Anterior cingulate cortex (tissue), 58 donors: ENCODE measurements at places on chromosomes 1 and 21.
A peak's percentile ranks its signal among the peaks of the same experiment; 100 is the strongest.

GRCh38 chr1:54099061-54099610, 45.7 kb downstream of the TCEANC2 start:
- DNase-seq: no peak

- peak; percentile 4 for DNase-seq
Measured at GRCh38 chr1:166379447-166379846, 212.6 kb upstream of the FAM78B start.

GRCh38 chr1:30250338-30250983, 472.9 kb downstream of the MATN1 start:
- no peak for DNase-seq

- no peak for DNase-seq
Measured at GRCh38 chr1:229892515-229893117, 174.4 kb upstream of the GALNT2 start.

- no peak for DNase-seq
Measured at GRCh38 chr21:29789393-29789792, 150.4 kb downstream of the GRIK1 start.

GRCh38 chr1:32538887-32539583, at the start of gene ZBTB8A:
Gene ZBTB8A (plus strand): TSS chr1:32539427. CDS start chr1:32592932, 53,505 bp downstream.
- DNase-seq: no peak

DNA sequence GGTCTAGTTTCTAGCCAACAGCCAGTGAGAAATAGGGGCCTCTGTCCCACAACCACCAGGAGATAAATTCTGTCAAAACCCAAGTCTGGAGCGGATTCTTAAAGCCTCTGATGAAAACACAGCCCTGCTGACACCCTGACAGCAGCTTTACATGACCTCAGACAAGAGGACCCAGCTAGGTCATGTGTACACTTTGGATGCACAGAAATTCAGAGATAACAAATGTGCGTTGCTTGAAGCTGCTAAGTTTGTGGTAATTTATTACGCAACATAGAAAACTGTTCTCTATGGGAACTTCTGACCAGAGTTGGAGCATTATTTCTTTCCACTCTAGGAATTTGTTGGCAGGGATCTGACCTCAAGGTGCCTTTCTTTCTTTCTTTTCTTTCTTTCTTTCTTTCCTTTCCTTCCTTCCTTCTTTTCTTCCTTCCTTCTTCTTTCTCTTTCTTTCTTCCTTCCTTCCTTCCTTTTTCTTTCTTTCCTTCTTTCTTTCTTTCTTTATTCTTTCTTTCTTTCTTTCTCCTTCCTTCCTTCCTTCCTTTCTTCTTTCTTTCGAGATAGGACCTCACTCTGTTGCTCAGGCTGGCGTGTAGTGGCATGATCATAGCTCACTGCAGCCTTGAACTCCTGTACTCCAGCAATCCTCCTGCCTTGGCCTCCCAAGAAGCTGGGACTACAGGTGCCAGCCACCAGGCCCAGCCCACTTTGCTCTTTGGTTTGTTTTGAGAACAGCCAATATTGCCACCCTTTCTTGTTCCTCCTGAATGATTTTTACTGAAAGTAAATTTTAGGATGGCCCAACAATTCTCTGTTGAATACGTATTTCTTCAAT, 14.9 kb upstream of the HMGCS2 start:
- no peak for DNase-seq

- no peak for DNase-seq
Measured at GRCh38 chr1:28295936-28296335, 32.9 kb upstream of the MED18 start.

GRCh38 chr1:186191511-186191910, 183.5 kb downstream of the TPR start:
- no peak for DNase-seq

- no peak for DNase-seq
Measured at GRCh38 chr1:187146388-187146787, 317.6 kb downstream of the PLA2G4A start.

DNA sequence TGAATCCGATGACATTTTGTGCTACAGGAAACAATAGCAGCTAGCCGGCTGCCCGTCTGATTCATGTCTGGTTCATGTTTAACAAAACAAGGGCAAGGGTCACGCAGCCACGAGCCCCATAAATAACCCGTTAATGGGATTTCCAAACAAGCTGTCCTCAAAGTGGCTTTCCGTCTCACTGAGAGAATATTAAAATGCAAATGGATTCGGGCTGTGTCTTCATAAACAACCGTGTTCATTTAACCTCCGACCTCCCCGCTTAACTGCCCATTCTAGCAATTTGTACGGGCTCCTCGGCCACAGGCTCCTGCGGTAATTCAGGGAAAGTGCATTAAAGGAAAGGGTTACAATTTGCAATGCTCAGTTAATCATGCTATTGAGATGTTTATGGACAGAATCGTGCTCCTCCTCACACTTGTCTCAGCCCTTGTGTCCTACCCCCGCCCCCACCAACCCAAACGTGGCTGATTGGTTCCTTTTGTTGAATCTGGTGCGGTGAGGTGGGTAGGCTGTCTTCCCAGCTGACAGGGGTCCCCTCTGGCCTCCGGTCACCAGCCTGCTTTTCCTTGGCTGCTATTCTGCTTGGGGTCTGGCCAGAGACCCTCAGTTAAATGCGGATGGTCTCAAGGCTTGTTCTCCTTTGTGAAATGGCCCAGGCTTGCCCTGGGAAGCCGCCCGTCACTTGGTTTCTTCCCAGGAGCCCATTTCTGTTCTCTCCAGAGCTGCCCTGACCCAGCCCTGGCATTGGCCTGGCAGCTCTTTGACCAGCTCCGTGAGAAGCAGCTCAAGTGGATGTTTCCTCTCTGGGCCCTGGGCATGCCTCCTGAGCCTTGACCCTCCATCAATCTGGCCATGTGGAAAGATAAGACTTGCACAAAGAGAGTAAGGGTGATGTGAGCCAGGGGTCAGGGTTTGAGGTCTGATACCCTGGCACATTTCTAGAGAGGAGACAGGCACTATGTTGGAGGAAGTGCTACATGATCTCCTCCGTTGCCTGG, 200.7 kb upstream of the POU3F1 start:
- DNase-seq: no peak

- no peak for DNase-seq
Measured at GRCh38 chr21:21366277-21366676, 368.1 kb downstream of the NCAM2 start.

GRCh38 chr1:221892301-221892830, 150.5 kb upstream of the DUSP10 start:
- no peak for DNase-seq

GRCh38 chr1:22545141-22545540, 18.1 kb upstream of the EPHA8 start:
- no peak for DNase-seq

GRCh38 chr1:198637916-198638437, 863 bp upstream of the PTPRC start:
- DNase-seq: no peak

- DNase-seq: no peak
Measured at GRCh38 chr1:40984066-40984465, 4.6 kb downstream of the CTPS1 start.

GRCh38 chr21:40516335-40516734, 330.6 kb downstream of the DSCAM start:
- DNase-seq: no peak

- no peak for DNase-seq
Measured at GRCh38 chr1:54274881-54275280, 74.9 kb downstream of the MRPL37 start.

DNA sequence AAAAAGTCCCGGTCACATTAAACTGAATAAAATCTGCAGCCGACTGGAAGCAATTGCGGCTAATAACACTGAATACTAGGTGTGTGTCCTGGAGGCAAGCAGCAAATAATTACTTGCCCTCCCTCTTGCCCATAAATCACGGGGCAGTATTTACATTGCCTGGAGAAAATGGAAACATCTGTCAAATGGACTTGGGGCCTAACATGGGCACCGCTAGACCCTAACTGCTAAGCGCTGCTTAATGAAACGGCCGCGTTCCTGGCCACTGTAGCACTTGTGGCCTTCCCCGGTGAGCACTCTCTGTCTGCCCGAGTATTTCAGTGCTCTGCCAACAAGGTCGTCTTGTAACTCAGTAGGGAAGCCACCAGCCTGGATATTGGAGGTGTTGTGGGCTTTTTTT, 23.9 kb upstream of the KNCN start:
- DNase-seq: no peak

GRCh38 chr1:180235502-180236239, 5.6 kb downstream of the LHX4 start:
- DNase-seq: no peak

DNA sequence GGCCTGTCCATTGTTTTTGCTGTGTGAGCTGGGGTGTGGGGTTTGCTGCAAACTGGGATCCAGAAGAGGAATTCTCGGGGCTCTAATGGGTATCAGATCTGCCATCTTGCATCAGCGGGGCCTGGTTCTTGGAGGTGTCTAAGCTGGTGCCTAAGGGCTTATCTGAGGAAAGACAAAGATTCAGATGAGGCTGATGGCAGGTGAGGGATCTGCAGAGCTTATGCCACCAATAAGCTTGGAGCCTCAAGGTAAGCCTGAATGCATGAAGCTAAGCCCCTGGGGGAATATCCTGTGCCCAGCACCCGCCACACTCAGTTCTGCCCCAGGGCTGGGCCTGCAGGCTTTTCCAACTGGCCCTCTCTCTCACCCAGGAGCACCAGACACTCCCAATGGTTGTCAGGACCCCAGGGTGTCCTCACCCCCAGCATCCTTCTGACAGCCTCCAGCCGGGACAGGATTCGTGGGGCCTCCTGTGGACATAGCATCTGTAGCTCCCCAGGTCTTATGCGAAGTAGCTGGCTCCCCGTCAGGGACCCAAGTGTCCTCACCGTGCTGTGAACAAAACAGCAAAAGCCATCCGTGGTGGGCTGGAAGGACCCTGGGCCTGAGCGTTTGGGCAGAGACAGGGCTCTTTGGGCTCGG, 9.5 kb upstream of the GSTM3 start:
- no peak for DNase-seq

DNA sequence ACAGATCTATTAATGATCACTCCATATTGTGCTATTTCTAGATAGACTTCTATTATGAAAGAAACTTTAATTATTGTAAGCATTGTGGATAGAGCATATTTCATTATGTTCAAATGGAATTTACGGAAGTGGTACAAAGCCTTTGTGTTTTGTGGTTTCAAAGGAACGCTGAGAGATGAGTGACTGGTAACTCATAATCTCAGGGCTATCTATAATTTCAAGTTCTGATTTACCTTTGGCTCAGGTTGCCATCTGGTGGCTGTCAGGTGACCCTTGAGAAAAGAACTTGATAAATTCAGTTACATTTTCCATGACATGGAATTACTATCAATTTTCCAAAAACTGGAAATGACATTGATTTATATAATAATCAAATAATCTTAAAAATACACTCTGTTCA, 12.2 kb downstream of the NTNG1 start:
- no peak for DNase-seq

DNA sequence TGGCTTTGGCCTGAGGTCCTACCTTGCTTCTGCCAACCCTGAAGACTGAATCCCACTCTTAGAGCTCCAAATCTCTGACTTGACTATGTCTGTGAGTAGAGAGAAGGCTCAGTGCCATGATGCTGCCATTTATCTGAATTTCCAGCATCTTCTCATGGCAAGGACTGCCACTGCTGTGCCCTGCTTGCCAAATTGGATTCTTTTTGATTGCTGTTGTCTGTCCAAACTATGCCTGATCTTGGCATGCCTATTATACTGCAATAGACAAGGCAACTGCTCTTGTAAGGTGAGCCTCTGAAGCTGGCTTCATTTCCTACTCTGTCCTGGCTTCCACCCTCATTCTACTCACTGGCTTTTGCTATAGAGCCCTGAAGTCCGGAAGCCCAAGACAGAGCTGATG, 210.2 kb downstream of the SLC44A5 start:
- no peak for DNase-seq

- no peak for DNase-seq
Measured at GRCh38 chr1:183025782-183026774, 2.9 kb downstream of the LAMC1 start.

DNA sequence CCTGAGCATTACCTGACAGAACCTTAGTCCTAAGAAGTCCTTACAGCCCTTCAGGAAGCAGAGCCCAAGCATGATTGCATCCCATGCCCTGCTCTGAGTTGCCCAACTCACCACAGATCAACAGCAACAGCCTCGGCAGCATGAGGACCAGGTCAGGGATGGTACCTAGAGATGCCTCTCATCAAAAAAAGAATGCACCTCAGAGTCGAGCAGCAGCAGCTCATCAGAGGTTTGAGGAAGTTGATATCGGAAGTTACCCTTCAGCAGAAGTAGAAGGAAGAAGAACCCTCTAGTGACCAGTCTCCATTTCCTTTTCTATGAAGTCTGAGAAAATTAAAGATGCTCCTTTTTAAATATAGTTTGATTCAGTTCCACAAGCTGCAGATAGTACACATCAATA, at the start of gene FCRL1:
Gene FCRL1, minus strand, starts transcription at position 225 of the 400 bp plus-strand sequence. Its CDS starts 83 bp downstream, at position 142.
- no peak for DNase-seq

- no peak for DNase-seq
Measured at GRCh38 chr1:58251430-58252073, 295.0 kb downstream of the OMA1 start.

DNA sequence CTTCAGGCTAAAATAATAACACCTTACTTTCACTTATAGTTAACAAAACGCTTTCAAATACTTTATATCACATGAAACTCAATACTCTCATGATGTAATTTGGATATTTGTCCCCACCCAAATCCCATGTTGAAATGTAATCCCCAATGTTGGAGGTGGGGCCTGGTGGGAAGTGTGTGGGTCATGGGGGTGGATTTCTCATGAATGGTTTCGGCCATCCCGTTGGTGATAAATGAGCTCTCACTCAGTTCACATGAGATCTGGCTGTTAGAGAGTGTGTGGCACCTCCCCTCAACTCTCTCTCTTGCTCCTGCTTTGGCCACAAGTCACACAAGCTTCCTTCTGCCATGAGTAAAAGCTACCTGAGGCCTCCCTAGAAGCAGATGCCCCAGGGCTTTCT, 22.5 kb upstream of the PTGFRN start:
- no peak for DNase-seq

GRCh38 chr1:231424950-231425805, 3.1 kb upstream of the EGLN1 start:
- no peak for DNase-seq

- DNase-seq: no peak
Measured at GRCh38 chr1:191176131-191176530, 698.5 kb upstream of the BRINP3 start.

DNA sequence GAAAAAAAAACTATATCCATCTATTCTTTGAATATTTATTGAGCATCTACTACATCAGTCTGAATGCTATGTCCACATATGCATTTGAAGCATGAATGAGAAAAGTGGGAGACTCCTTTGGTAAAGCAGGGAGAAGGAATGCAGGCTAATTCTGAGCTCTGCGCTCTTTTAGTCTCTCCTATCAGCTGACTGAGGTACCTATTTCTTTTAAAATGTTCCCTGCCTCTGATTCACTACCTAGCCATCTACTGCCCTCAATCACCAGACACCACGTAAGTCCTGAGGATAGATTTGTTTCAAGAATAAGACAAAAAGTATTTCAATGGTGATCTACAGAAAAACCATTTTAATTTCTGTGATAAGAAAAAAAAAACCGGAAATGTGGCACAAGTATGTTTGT, 3.8 kb upstream of the RGS13 start:
- no peak for DNase-seq
